Amygdala (tissue), 56 donors: ENCODE measurements at places on chromosomes 4 and X.

- no peak for DNase-seq
Measured at GRCh38 chr4:103012551-103012950, 7.0 kb downstream of the SLC9B1 start.

DNA sequence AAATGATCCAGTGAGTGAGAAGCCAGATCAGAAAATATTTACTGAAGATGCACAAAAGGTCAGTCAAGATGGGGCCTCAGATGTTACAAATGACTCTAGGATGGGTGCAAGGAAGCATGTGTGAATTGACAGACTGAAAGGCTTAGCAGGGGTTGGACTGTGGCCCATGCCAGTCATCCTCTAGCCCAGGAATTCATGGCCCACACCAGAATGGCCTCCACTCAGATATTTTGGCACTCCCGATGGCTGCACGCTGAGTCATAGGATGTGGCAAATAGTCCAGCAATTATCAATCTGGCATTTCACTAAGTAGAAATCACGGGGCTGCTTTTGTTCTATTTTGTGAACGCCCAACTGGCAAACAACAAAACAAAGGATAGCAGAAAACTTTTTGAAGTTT lies 406.5 kb downstream of the IQCM start:
- no peak for DNase-seq

- DNase-seq, result no peak
Measured at GRCh38 chr4:72513227-72513626, 55.8 kb downstream of the ADAMTS3 start.

- DNase-seq, result no peak
Measured at GRCh38 chr4:147336252-147336651, 144.6 kb upstream of the EDNRA start.

GRCh38 chr4:61923179-61923578 lies 723.1 kb downstream of the ADGRL3 start:
- no peak for DNase-seq

DNA sequence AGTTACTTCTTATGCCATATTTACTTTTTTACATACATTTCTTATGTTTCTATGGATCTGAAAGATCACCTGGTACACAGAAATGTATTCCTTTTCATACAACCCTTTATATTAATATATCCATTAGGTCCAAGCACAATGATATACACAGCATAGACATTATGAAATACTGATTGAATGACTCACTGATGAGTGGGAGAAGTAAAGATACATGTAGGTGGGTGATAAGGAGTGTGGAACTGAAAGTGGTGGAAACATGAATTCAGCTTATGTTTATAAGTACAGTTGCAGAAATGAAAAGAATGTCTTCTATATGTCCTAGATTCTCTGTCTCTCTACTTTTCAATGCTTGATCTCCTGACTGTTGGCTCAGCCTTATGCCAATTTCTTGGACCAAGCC lies 87.9 kb downstream of the YIPF7 start:
- no peak for DNase-seq

DNA sequence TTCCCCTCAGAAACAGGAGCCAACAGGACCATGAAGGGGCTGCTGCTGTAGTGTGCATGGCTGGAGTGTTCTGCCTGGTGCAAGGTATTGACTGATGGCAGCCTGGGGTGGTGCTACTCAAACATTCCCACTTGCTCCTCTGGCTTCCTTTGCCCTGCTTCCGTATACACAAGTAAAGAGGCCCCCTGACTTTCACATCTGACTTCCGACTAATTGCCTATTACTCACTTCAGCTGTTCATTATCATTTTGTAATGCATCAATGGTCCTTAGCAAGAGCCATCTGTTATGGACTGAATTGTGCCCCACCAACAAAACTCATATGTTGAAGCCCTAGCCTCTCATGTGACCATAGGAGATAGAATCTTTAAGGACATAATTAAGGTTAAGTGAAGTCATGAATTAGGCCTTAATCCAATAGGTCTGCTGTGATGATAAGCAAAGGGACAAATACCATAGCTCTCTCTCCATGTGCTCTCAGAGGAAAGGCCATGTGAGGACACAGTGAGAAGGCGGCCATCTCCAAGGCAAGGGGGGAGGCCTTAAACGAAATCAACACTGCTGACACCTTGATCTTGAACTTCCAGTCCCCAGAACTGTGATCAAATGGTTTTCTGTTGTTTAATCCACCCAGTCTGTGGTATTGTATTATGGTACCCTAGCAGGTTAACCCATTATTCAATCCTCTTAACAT lies 122.5 kb upstream of the CLNK start:
- DNase-seq, result no peak

DNA sequence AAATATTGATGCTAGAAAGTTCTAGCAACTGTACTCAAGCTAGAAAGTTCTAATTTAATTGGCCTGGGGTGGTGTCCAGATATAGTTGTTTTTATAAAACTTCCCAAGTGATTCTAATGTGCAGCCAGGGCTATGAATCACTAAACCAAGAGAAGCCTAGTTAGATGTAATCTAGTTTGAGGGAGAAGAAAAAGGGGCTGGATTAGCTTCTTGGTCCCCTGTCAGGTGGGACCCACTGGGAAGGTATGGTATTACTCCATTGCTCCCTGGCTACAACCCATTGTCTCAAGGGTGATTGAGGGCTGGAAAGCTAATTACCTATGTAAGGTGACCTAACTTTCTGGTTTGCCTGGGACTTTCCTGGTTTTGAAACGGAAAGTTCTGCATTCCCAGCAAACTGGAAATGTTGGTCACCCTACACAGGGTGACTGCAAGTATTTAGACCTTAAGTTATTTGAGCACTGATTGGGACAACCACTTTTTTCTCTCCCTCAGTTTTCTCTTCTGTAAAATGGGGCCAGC lies 23.9 kb upstream of the MSN start:
- no peak for DNase-seq

DNA sequence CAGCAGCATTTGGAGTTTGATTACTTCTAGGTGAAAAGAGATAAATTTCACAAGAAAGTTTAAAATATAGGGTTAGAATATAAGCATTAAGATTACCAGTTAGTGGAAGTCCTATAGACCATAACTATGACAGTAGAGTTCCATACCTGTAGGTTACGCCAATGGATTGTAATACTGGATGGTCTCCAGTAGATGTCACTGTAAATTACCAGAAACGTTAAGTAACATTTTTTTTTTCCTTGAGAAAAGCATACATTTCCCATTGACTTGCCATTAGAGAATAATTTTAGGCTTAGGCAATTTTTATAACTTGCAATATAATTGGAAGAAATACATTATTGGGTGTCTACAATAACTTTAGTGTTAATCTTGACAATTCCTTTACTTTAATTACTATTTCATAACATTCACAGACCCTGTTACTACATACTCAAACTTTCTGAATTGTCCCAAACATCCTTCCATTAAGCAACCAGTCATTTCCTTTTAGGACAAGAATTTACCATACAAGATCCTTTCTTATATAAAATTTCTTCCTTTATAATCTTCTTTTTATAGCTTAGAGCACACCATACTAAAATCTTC lies 304.1 kb upstream of the TECRL start:
- no peak for DNase-seq

GRCh38 chr4:3851881-3852280 lies 85.7 kb downstream of the ADRA2C start:
- no peak for DNase-seq

DNA sequence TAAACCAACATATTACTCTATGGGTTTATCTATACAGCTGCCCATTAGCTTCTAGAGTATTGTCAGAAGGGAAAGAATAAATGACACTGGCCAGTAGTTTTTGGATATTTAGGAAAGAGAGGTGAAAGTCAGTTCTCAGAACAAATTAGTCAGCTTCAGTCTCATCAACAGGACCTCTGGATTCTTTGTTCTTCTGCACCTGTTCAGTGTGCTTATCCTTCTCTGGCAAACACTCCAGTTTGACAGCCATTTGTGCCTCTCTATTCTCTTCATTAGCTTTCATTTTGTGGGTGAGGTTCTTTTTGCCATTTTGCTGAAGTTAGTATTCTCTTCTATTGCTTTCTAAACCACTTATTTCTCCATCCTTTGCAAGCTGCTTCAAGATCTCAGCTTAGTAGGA lies 107.0 kb downstream of the PCDH18 start:
- no peak for DNase-seq

DNA sequence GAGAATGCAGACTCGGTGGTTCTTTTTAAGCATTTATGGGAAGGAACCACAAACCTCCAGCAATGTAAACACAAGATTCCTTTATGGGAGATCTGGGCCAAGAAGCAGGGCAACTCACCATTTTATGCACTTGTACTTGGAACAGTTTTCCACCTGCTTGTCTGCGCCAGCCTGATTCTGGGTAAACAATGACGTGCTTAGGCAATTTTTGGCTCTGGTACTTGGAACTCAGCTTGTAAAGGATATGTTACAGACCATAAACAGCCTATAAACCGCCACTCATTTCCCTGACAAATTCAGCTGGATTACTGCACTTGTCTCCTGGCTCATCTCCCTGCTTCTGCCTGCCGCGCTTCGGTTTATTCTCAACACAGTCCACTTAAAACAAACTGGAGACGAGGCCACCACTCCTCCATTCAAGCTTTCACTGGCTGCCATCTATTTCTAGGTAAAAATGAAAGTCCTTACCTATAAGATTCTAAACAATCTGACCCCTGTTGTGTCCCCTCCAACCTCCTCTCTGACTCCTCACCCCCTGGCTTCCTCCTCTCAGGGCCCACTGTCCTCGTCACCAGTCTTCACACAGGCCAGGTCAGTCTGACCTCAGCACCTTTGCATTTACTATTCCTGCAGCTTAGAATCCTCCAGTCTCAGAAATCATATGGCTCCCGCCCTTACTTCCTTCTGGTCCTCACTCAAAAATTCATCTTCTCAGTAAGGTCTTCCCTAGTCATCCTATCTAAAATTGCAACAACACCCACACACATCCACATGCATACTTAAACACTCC lies 205.9 kb upstream of the GALNT7 start:
- DNase-seq, result no peak

GRCh38 chrX:75278991-75279390 lies 5.1 kb downstream of the UPRT start:
- no peak for DNase-seq

GRCh38 chr4:15147714-15148113 lies 145.4 kb downstream of the CPEB2 start:
- peak; percentile 86 for DNase-seq

DNA sequence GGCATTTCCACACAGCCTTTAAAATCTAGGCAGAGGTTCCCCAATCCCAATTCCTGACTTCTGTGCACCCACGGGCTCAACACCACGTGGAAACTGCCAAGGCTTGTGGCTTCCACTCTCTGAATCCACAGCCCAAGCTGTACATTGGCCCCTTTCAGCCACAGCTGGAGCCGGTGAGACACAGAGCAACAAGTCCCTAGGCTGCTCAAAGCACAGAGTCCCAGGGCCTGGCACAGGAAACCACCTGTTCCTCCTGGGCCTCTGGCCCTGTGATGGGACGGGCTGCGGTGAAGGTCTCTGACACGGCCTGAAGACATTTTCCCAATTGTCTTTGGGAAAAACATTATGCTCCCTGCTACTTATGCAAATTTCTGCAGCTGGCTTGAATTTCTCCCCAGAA lies 500.0 kb downstream of the FSTL5 start:
- DNase-seq, result no peak

GRCh38 chr4:112156553-112156952 lies 11.3 kb downstream of the FAM241A start:
- no peak for DNase-seq

GRCh38 chr4:118869808-118870342 lies 18.8 kb upstream of the SYNPO2 start:
- no peak for DNase-seq

DNA sequence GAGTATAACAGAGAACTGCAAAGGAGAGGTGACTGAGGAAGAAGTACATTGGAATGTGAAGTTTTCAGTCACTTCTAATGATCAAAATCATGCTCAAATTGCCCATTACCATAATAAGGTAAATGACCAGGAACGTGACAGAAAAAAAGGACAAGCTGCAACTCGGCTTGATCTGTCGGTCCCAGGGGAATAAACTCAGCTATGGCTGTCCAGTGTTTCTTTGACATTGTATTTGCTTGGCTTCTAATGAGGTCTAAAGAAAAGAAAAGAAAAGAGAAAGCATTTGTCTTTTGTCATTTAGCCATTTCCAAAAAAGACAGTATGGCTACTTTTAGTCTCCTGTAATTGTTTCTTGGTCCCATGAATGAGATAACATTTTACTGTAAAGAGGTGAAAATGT lies 25.2 kb downstream of the PHOX2B start:
- no peak for DNase-seq

DNA sequence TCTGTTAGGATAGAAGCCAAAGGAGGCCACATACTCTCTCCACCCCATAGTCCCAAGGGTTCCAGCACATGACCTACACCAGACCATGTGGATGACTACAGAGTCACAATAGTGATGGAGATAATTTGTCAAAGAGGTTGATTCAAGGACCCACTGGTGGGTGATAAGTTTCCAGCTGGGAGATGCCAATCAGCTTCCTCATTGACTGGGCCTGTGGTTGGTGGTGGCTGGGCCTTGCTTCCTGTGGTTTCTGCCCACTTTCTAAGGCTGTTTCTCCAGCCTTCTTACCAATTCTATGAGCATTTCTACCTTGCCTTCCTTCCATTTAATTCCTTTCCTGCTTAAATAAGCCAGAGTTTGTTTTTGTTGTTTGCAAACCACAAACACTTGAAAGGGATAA lies 95.5 kb upstream of the CPEB2 start:
- no peak for DNase-seq

GRCh38 chr4:25528391-25528790 lies 127.3 kb upstream of the SLC34A2 start:
- no peak for DNase-seq

DNA sequence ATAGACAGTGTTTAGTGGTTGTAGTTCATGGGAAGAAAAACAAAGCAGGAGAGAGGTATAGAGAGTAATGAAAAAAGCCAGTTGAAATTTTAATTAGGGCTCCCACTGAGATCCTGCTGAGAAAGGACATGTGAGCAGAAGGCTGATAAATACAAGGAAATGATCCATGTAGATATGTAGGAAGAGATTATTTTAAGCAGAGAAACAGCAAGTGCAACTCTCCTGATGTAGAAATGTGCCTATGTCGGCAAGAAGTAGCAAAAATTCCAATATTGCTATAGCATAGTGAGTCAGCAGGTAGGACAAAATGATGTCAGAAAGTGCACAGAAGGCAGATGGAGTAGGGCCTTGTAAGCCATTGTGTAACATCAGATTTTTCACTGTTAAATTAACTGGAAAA lies 1027.3 kb downstream of the PCDH18 start:
- no peak for DNase-seq

DNA sequence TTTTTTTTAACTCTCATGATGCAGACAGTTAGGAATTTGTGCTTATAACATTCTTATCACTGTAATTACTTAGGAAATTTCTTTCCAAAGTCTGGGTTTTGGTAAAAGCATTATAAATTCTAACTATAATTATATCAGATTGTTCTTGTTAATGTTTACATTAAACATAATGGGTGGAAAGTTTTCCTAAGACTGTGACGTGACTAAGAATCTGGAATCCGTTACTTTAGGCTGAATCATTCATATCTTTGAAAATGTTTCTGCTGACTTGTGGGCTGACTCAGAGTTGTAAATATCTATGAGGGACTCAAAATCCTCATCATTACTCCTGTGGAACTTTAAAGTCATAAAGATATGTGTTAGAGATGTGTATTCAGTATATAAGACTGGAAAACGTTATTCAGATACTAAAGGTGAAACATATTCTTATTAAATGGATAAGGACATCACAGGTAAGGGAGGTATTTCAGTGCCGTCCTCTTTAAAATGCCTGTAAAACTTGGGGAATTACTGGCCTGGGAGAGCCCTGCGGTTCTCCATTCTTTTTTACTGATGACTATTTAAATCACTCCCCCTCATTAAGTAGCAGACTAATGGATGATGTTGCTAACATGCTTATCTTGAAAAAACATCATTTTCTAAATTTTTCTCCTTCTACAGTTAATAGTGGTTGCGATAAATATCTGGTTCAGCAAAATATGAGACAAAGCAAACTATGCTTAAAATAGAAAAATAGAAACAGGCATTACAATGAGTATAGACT lies 159.0 kb downstream of the DCLK2 start:
- DNase-seq, result no peak
